ENCODE measurements at places on chromosomes 13 and 19. TPM values are rescaled to one million over a fixed set of nuclear protein-coding genes. Genes with fewer than 3 reads are reported as not detected.

The SIAH3 gene
- total RNA-seq = not detected

The ZBTB45 gene
- 46.5 TPM for total RNA-seq

The TEX29 gene
- not detected for total RNA-seq

The SRRM5 gene
- total RNA-seq = 0.32 TPM

The KRTDAP gene
- total RNA-seq = not detected

The ZNF470 gene
- 0.21 TPM for total RNA-seq

The SOX1 gene
- total RNA-seq = not detected

The ALOX5AP gene
- total RNA-seq = 5.7 TPM

The ZNF575 gene
- total RNA-seq = not detected

The C19orf73 gene
- not detected for total RNA-seq

The COX6B1 gene
- 301 TPM for total RNA-seq

- no peak overlapping the region for H3K4me3 ChIP-seq
- no peaks in the 10 kb centered on the region for H3K4me1 ChIP-seq
- no peak for DNase-seq
- H3K27me3 ChIP-seq = no peaks in the 10 kb centered on the region
- H3K36me3 ChIP-seq = peaks cover 28% of the 10 kb centered on the region
- no peak overlapping the region for H3K27ac ChIP-seq
Measured at GRCh38 chr19:5017235-5017634, 48.3 kb downstream of the KDM4B start.

GRCh38 chr13:109148243-109148642, 518.8 kb downstream of the MYO16 start:
- H3K4me3 ChIP-seq = no peak overlapping the region
- H3K27ac ChIP-seq = no peak overlapping the region
- no peak for DNase-seq
- H3K4me1 ChIP-seq = no peaks in the 10 kb centered on the region
- H3K36me3 ChIP-seq = no peaks in the 10 kb centered on the region

DNA sequence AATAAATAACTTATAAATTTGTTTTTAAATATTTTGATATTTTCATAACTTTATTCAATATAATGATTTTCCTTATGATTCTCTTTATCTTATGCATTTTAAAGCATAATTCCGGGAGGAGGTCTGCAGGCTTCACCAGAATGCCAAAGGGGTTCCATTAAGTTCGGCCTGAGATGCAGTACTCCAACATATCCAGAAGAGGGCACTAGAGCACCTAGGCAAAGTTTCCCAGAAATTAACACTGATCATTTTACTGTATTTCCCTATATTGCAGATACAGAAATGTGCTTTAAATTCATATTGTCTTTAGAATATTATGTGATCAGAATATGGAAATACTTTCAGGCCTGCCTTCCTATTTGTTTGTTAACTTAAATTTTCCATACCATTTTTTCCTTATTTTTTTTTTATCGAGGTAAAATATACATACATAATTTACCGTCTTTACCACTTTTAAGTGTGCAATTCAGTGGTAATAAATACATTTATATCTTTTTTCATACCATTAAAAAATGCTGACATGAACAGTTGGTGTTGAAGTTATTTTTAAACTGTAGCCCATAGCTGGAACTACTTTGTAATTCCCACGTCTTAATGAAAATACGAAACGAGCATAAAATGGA, 58.9 kb upstream of the TM9SF2 start:
- H3K27me3 ChIP-seq = no peaks in the 10 kb centered on the region
- no peak overlapping the region for H3K4me3 ChIP-seq
- no peak for DNase-seq
- H3K4me1 ChIP-seq = no peaks in the 10 kb centered on the region

- no peaks in the 10 kb centered on the region for H3K4me1 ChIP-seq
- H3K27me3 ChIP-seq = no peaks in the 10 kb centered on the region
- H3K27ac ChIP-seq = no peak overlapping the region
- no peak for DNase-seq
- no peaks in the 10 kb centered on the region for H3K36me3 ChIP-seq
Measured at GRCh38 chr13:99268822-99269221, 10.6 kb upstream of the GPR18 start.

GRCh38 chr13:45206340-45206739, 5.5 kb upstream of the KCTD4 start:
- H3K36me3 ChIP-seq = no peaks in the 10 kb centered on the region
- peaks cover 17% of the 10 kb centered on the region for H3K4me1 ChIP-seq
- peak overlapping the region; percentile 79 for H3K27ac ChIP-seq
- H3K27me3 ChIP-seq = no peaks in the 10 kb centered on the region

DNA sequence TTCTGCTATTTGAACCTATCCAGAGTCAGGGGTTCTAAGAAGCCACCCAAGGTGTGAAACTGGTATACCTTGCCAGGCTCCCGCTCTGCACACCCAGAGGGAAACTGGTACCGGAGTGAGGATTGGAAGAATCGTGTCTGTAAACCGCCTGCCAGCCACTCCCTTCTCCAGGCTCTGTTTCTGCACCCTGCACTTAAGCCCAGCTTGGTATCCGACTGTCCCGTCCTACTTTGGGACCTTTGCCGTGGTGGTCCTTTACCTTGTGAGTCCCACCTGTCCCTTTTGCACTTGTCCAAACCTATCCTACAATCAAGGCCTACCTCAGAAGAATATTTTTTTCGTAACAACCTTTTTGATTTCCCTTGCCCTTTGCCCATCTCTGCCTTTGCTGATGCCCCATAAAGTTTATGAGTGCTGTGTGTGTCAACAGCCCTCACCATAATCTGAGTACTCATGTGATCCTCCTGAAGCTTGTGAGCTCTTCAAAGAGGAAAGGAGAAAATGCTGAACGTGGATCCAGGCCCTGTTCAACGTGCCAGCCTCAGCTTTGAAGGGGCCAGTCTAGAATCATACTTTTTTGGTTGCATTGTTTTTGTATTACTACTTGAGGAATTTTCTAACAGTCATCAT, 44.7 kb downstream of the GARRE1 start:
- DNase-seq = no peak
- H3K4me1 ChIP-seq = no peaks in the 10 kb centered on the region
- no peak overlapping the region for H3K4me3 ChIP-seq
- H3K27me3 ChIP-seq = no peaks in the 10 kb centered on the region

- DNase-seq = peak; percentile 35
- H3K27me3 ChIP-seq = no peaks in the 10 kb centered on the region
- H3K36me3 ChIP-seq = no peaks in the 10 kb centered on the region
- no peaks in the 10 kb centered on the region for H3K4me1 ChIP-seq
Measured at GRCh38 chr19:55206664-55207500, 2.4 kb downstream of the PTPRH start.

DNA sequence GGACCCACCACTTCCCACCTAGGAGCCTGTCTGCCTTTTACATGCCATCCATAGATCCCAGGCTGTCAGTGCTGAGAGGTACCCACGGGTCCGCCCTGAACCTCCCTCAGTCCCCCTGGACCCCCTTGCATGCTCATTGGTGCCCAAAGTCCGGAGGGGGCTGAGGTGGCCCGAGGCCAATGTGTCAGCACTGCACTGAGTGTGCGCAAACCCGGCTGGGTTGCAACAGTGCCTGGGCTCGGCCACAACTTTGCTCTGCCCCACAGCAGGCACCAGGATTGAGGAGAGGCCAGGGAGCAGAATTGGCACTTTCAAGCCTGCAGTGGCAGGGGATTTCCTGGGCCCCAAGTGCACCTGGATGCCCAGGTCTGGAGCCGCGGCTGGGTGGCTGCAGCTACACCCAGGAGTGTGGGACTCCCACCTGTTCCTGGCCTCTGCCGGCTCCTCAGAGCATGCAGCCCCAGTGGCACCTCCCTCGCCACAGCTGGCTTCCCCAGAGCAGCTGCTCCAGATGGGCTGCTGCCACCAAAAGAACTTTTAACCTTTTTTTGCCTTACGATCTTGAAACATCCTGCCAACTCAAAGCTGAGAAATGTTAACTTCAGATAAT, 837.0 kb downstream of the SLITRK6 start:
- no peak for DNase-seq
- H3K27ac ChIP-seq = no peak overlapping the region
- H3K4me1 ChIP-seq = no peaks in the 10 kb centered on the region
- H3K36me3 ChIP-seq = no peaks in the 10 kb centered on the region

DNA sequence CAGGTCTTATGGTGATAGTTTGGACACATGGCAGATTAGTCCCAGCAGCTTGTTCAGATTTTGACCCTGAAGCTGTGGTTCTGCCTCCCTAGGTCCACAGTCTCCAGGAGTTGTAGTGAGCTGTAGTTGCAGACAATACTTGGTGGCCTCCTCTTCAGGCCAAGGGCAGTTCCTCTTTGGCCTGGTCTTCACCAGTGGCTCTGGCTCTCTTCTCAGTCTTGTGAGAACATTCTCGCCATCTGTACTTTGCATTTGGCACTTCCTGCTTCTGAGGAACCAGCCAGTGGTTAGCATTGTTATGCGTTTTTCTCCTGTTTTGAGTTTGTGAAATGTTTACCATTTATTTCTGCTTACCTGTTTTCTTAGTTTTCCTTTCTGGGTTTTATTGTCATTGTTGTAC, 40.7 kb downstream of the PCCA start:
- no peak overlapping the region for H3K4me3 ChIP-seq
- no peak for DNase-seq
- no peaks in the 10 kb centered on the region for H3K27me3 ChIP-seq
- no peaks in the 10 kb centered on the region for H3K36me3 ChIP-seq

- no peaks in the 10 kb centered on the region for H3K4me1 ChIP-seq
- no peak overlapping the region for H3K4me3 ChIP-seq
- no peak for DNase-seq
- no peaks in the 10 kb centered on the region for H3K27me3 ChIP-seq
Measured at GRCh38 chr13:21218351-21219035, 42.0 kb downstream of the MRPL57 start.

DNA sequence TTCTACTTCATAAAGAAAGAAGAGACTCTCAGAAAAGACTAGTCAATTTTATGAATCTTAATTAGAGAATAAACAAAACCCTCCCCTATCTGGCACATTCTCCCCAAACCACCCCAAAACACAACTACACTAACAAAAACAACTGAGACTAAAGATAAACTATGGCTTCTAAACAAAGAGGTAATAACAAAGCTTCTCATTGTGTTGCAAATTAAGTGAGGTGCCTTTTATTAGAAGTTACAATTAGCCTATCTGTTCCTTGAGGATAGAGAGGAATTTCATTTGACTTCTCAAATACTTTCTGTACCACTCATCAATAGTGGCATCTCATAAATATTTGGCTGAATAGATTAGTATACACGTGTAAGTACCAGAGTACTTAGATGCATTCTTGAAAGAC, 1196.2 kb downstream of the PCDH9 start:
- no peak overlapping the region for H3K4me3 ChIP-seq
- no peaks in the 10 kb centered on the region for H3K27me3 ChIP-seq
- H3K4me1 ChIP-seq = no peaks in the 10 kb centered on the region
- H3K27ac ChIP-seq = no peak overlapping the region
- DNase-seq = no peak
- H3K36me3 ChIP-seq = no peaks in the 10 kb centered on the region

GRCh38 chr19:51091895-51092873, 9.5 kb upstream of the KLK14 start:
- no peaks in the 10 kb centered on the region for H3K27me3 ChIP-seq
- no peak for DNase-seq
- H3K4me3 ChIP-seq = no peak overlapping the region
- H3K27ac ChIP-seq = no peak overlapping the region
- no peaks in the 10 kb centered on the region for H3K36me3 ChIP-seq
- no peaks in the 10 kb centered on the region for H3K4me1 ChIP-seq

DNA sequence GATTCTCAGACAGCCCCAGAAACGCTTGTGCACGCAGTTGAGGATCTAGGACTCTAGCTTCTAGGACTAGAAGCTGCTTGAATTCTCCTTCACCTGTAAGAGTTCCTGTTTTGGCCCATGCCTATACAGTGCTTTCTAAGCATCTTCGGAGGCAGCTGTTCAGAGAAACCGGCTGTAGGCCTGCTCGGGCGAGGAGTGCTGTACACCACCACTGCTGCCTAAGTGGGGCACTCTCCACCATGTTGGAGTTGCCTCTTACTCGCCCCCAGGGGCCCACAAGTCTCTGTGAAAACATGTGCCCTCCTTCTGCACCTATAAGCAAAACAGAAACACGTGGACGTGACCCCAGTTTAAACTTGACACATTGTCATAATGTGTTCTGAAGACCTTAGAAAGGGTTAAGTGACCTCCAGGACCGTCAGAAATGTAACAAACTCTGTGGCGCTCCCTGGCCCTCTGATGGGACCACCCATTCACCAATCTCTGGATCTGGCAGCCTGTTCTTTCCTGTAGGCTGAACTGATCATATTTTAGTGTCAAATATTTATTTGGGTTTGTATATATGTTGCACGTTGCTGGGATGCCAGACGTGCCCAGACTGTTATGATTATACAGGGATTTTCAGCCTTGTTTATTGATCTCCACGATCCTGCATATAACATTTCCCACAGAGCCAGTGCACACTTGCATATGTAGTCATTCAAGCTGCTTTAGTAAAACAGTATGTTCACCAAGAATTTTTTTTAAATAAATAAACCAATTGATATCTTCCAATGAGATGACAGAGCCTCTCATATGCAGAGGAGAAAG, 60.8 kb downstream of the C13orf42 start:
- no peak for DNase-seq
- H3K4me3 ChIP-seq = no peak overlapping the region
- H3K27ac ChIP-seq = no peak overlapping the region
- H3K4me1 ChIP-seq = no peaks in the 10 kb centered on the region

- no peak for DNase-seq
- H3K27me3 ChIP-seq = no peaks in the 10 kb centered on the region
- no peak overlapping the region for H3K27ac ChIP-seq
- H3K4me3 ChIP-seq = no peak overlapping the region
Measured at GRCh38 chr19:3890591-3890990, 10.1 kb downstream of the ATCAY start.

- H3K36me3 ChIP-seq = no peaks in the 10 kb centered on the region
- H3K27ac ChIP-seq = no peak overlapping the region
- H3K4me1 ChIP-seq = no peaks in the 10 kb centered on the region
- H3K27me3 ChIP-seq = no peaks in the 10 kb centered on the region
Measured at GRCh38 chr13:59801107-59801880, 362.4 kb downstream of the DIAPH3 start.

- H3K4me3 ChIP-seq = no peak overlapping the region
- no peaks in the 10 kb centered on the region for H3K27me3 ChIP-seq
- no peak overlapping the region for H3K27ac ChIP-seq
- no peak for DNase-seq
Measured at GRCh38 chr13:50720861-50721671, 122.4 kb downstream of the DLEU7 start.
